Stimulated activated CD4-positive, alpha-beta T cell treated with anti-CD3 and anti-CD28 coated beads, TNF-alpha, amount 100 ng/mL, for 48 hours (primary cell): ENCODE measurements at places on chromosomes 1 and 21.

DNA sequence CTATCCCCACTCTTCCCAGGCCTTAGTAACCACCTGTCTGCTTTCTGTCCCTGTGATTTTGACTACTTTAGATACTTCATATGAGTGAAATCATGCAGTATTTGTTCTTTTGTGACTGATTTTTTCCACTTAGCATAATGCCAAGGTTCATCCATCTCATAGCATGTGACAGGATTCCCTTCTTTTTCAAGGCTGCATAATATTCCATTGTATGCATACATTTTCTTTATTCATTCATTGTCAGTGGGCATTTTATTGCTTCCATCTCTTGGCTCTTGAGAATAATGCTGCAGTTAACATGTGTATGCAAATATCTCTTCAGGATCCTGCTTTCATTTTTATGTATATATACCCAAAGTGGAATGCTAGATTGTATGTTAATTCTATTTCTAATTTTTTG, 56.4 kb downstream of the AGL start:
- DNase-seq, result no peak

- DNase-seq, result no peak
These were observed 1.2 kb downstream of the SAMD11 start for GRCh38 chr1:924656-925560.

GRCh38 chr1:225603538-225604354, 49.2 kb downstream of the ENAH start:
- DNase-seq, result no peak

DNA sequence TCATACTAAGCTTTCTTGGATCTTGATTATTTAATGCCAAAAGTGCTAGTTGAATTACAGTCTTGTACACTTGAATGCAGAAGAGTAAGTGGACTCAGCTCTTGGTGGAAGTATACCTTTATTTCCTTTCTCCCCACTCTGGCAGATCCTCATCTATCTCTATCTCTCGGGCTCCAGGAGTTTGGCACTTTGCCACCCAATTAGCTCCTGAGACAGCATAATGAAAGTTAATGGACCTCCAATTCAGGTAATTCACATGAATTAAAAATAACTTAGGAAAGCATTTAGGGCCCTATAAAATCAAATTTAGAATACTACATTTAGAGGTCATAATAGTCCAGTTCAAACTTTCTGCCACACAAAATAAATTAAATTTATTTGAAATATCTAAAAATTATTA, 67.4 kb downstream of the OLFM3 start:
- no peak for DNase-seq

GRCh38 chr1:227950735-227951346, 3.1 kb upstream of the WNT9A start:
- no peak for DNase-seq
